Subcutaneous adipose tissue (tissue), 4 donors: ENCODE measurements at places on chromosomes 6 and 20. TPM values are rescaled to one million over a fixed set of nuclear protein-coding genes. Genes with fewer than 3 reads are reported as not detected.

Gene TBC1D7
- total RNA-seq, result 19.0 TPM

Gene FILIP1
- 16.2 TPM for total RNA-seq

Gene SPATS1
- total RNA-seq, result not detected

Gene HLA-DOA
- 4.6 TPM for total RNA-seq

Gene KCNK16
- not detected for total RNA-seq

Gene NKAIN2
- total RNA-seq, result not detected

Gene ANGPT4
- 10.2 TPM for total RNA-seq

Gene SIRPD
- not detected for total RNA-seq

Gene TMEM170B
- 19.2 TPM for total RNA-seq

Gene KHDC1L
- not detected for total RNA-seq

Gene SCUBE3
- total RNA-seq, result 0.34 TPM

Gene LGSN
- total RNA-seq, result not detected

Gene TUBB2B
- total RNA-seq, result 2.8 TPM

Gene THEMIS
- total RNA-seq, result 0.98 TPM

Gene L3MBTL3
- total RNA-seq, result 5.8 TPM

Gene ZNF165
- 0.38 TPM for total RNA-seq

Gene ULBP3
- total RNA-seq, result not detected

Gene APOM
- 4.4 TPM for total RNA-seq

Gene SLC32A1
- total RNA-seq, result not detected

Gene XKR7
- not detected for total RNA-seq

Gene PRSS16
- not detected for total RNA-seq
